ENCODE measurements at places on chromosomes 12 and 14.

DNA sequence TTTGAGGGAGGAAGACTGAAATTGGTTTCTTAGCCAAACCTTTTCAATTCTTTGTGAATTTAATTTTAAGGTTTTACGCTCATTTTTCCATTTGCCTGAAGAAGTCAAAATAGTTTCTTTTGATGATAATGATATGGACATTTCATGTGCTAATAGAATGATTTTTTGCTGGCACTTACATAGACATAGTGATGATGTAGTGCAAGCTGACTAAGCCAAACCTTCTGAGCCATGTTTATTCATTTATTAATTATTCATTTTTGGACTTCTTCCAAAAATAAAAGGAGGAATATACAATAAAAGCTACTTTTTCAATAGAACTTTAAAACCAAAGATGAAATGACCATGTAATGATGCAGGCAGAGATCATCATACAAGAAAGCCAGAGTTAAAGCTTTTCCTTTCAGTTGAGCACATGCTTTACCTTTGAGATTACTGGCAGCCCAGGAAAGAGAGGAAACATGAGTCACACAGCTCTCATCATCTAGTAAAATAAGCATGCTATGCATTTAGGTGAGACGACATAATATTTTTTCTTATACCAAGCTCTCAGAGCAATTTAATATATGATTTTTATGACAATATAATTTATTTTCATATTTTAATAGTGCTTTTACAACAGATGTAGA lies 24.8 kb downstream of the KCNA1 start:
- no peak for DNase-seq

DNA sequence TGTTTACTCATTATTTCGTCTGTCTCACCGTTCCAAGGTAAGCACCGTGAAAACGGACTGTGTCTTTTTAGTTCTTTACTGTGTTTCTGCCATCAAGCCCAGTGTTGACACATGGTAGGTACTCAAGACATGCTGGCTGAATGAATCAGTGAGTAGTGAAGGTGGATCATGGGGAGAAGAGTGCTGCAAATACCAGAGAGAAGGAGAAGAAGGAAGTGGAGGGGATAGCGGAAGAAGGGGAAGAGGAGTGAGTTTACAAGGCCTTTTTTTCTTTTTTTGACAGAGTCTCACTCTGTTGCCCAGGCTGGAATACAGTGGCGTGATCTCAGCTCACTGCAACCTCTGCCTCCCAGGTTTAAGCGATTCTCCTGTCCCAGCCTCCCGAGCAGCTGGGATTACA lies 54.6 kb downstream of the ETV6 start:
- DNase-seq = no peak

DNA sequence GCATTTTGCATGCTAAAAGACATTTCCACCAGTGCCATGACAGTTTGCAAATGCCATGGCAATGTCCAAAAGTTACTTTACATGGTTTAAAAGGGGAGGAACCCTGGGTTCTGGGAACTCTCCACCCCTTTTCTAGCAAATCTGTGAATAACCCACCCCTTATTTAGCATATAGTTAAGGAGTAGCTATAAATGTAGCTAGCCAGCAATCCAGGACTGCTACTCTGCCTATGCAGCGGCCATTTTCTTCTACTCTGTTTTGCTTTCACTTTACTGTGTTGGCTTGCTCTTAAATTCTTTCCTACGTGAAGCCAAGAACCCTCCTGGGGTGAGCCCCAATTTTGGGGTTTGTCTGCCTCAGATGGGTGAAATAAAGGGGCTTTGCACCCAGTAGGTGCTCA lies 141.0 kb downstream of the PTPN11 start:
- no peak for DNase-seq

GRCh38 chr12:116174006-116174405 lies 103.5 kb downstream of the MED13L start:
- no peak for DNase-seq

DNA sequence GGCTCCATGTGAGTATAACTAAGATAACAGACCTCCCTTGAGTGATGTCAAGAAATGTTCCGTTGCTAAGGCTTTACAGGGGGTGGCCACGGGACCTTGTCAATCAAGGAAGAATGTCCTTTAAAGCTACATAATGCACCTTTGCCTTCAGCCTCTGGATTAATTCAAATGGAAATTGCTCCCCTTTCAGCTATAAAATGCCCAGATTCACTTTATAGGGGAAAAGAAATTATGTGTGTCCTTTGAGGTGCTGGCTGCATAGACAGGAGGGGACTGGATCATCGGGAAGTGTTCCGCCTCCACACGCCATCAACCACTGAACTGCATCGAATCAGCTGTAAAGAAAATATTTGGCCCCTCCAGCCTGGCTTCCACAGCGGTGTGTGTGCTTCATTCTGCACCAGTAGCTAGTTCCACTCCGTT lies 415.4 kb downstream of the DPF3 start:
- DNase-seq = no peak

GRCh38 chr12:120739821-120740613 lies 14.4 kb downstream of the ACADS start:
- no peak for DNase-seq

DNA sequence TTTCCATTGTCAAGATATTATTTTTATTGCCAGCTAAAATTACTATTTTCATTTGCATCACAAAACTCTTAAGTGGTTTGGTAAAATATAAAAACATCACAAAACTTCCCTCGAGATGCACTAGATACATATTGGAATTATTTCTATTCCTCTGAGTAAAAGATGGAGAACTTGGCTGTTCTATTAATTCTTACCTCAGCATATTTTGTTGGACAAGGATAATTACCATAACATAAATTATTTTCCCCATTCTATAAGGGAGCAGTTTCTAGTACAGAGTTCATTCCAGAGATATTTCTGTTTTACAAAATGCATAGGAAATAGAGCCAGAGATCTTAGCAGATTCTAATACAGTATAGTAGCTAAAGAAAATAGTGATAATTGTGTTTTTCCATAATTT lies 42.6 kb upstream of the PTHLH start:
- DNase-seq = no peak

DNA sequence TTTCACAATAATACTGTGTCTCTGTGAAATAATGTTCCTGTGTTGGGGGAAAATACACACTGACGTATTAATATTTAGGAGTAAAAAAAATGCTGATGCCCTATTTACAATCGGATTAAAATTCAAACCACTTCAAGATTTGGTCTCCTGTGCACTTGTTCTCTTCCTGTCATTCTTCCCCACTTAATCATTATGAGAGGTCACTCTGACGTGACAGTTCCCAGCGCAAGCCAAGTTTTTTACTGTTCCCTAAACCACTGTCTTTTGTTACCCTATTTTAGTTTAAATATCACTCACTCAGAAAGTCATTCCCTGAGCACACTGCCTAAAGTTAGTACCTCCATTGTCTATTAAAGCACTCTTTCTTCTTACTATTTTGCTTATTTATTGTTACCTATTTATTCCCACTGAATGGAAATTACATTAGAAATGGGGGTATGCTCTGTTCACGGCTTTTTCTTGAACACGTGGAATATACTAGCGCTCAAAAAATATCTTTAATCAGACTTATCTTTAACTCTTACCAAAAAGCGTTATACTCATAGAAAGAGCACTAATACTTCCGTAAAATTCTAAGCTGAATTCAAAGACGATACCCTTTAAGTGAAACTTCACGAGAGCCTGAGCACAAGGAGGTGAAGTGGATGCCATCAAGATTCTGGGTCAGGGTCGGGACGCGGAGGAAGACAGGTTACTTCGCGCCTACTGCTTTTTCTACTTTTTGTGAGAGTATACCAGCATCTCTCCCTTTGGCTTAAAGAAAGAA lies 670 bp upstream of the PSMA3 start:
- no peak for DNase-seq

Data from stimulated activated CD8-positive, alpha-beta memory T cell treated with anti-CD3 and anti-CD28 coated beads, Interleukin-2, amount 100 ng/mL, for 48 hours (primary cell).